HepG2 (cell line): ENCODE measurements at places on chromosomes 4 and X. TPM values are rescaled to one million over a fixed set of nuclear protein-coding genes. Genes with fewer than 3 reads are reported as not detected.

DNA sequence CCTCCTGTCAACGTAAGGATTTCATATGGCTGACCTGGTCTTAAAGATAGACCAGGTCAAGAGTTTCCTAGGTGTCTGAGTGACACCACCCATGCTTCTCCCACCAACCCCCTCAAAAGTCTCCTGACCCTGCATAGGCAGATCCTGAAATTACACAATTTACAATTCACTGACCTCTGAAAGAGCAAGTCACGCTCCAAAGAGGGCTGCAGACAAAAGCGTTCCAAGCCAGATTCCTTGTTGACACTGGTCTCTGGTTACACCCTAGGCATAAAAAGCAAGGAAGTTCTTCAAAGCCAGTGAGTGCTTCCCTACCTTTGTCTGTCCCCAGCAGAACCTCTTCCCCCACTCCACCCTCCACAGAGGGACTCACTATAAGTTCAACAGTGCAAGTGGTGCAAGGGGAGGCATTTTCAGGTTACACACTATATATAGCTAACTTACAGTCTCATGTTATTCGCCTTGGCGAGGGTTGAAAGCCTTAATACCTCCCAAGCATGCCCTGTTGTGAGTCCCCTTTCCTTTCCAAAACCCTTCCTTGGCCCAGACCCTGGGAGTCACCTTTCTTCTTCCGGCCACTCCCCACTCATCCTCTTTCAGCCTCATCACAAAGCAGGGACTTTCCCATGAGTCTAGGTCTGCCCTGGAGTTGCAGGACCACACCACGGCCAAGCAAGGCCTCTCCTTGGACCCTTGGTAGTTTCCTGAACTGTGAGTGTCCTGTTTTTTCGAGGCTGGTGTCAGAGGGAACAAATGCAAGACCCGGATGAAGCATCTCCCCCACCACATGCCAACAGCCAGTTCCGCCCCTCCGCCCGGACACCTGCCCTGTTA is 58.0 kb upstream of the KLF3 start:
- no peak overlapping the region for H3K27ac ChIP-seq
- no peaks in the 10 kb centered on the region; the same call in 1 of the 2 replicates for H3K27me3 ChIP-seq
- peaks cover 74% of the 10 kb centered on the region for H3K4me1 ChIP-seq
- H3K36me3 ChIP-seq = no peaks in the 10 kb centered on the region

- no peaks in the 10 kb centered on the region for H3K4me1 ChIP-seq
- no peak overlapping the region for H3K27ac ChIP-seq
- H3K27me3 ChIP-seq = no peaks in the 10 kb centered on the region
- DNase-seq = no peak
- no peaks in the 10 kb centered on the region for H3K36me3 ChIP-seq
Measured at GRCh38 chr4:17013382-17014006, 115.0 kb upstream of the LDB2 start.

The TCP11X2 gene
- not detected in 2 replicates for total RNA-seq

The STPG2 gene
- 0.07 TPM in 1 of 2 replicates, not detected in the other for total RNA-seq

The CXorf49B gene
- total RNA-seq = not detected in 2 replicates

The ADGRG4 gene
- total RNA-seq = not detected in 2 replicates

The SH3RF1 gene
- total RNA-seq = 3.2 and 3.8 TPM in 2 replicates

The ZDHHC15 gene
- total RNA-seq = not detected in 2 replicates
